Stimulated activated CD8-positive, alpha-beta memory T cell treated with anti-CD3 and anti-CD28 coated beads, Interleukin-12 subunit alpha, Interleukin-12 subunit beta, amount 100 ng/mL, for 4 hours (primary cell): ENCODE measurements at places on chromosomes 1 and 21.

DNA sequence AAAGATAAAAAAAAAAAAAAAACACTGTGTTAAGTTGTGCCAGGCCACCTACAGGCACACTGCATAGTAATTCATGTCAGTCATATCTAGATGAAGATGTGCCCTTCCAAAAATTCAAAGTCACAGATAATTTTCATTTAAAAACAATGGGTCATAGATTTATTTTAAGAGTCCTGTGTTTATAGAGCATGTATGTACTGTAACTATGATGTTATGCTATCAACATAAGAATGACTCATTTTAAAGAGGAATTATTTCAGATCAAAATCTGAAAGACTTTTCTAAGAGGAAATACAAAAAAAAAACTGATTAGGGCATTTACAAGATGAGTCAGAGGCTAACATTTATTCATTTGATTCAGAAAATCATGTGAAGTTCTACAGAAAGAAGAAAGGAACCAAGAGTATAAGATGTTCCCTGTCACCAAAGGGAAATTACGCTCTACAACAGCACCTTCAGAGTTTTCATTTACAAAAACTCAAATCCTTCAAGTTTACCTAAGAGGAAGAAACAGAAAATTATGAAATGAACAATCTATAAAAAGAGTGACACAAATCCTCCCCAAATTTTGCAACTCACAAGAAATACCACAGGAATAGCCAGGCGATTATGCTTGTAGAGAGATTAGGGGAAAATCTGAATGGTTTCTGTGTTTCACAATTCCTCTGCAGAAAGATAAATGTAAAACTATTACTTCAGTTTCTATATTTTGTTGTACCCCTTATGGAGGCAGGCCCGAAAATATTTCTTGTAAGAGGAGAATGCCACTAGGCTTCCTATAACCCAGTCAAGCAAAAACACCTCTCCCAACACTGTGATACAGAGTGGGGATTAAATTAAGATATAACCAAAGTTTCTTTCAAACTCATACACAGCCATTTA lies 13.8 kb downstream of the TP53BP2 start:
- DNase-seq, result no peak

- no peak for DNase-seq
Measured at GRCh38 chr1:69109277-69109676, 458.4 kb upstream of the LRRC7 start.

DNA sequence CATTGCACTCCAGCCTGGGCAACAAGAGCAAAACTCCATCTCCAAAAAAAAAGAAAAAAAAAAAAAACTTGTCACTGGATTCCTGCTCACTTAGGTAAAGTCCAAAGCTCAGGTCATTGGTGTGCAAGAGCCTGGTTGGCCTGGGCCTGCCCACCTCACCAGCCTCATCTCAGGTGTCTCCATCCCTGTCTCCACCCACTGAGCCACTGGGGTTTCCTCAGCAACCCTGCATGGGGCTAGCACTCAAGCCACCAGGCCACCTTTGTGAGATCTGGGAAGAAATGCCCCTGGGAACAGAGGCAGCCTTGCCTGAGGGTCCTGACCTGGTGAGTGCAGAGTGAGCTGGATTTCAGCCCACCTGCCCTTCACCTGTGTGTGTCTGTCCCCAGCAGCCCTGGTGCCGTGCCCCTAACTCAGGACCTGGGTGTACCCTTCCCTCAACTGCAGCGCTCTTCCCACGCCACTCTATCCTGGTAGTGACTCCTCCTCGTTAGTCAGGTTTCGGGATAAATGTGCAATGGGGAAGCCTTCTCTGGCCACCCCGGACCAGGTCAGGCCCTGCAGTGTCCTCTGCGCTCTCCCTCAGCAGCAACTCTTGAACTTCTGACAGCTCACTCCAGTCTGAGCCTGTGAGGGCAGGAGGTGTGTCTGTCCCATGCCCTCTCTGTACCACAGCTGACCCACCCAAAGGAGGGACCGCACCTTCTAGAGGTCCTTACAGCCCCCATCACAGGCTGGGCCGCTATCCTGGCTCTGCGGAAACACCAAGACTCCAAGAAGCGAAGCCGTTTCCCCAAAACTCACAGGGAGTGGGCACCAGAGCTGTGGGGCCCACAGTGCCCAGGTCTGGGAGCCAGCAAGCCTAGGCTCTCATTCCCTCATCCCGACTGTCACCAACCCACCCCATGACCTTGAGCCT lies 3.3 kb downstream of the PDZK1IP1 start:
- DNase-seq, result no peak

GRCh38 chr1:17066361-17067068 lies 12.7 kb upstream of the SDHB start:
- no peak for DNase-seq

GRCh38 chr1:228957535-228957934 lies 222.3 kb downstream of the RHOU start:
- DNase-seq, result no peak

DNA sequence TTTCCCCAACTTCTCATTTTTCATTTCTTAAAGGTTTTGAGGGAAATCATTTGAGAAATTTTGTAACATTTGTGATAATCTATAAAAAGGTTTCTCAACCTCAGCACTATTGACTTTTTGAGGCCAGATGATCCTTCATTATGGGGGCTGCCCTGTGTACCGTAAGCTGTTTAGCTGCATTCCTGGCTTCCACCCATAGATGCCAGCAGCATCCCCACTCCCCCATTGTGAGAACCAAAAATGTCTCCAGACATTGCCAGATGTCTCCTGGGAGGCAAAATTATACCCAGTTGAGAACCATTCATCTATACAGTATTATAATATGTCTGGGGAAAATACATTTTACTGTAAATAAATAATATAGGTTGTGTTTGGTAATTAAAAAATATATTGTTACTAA lies 146.0 kb downstream of the PBX1 start:
- DNase-seq, result no peak

DNA sequence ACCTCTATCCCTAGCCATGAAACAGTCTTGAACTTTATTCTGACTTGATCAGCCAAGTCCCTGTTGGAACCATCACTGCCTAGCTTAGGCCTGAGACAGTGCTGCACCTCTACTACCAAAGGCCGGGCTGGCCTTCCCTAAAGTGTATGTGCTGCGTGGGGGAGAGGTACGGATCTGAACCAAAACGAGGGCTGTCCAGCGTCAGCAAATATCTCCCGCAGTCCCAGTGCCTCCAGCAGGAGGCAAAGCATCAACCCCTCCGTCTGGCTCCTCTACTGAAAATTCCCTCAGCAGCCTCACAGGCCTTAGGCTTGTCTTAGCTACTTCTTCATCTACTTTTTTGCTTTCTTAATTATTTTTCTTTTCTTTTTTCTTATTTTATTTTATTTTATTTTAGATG lies 33.3 kb upstream of the KIF26B start:
- no peak for DNase-seq

DNA sequence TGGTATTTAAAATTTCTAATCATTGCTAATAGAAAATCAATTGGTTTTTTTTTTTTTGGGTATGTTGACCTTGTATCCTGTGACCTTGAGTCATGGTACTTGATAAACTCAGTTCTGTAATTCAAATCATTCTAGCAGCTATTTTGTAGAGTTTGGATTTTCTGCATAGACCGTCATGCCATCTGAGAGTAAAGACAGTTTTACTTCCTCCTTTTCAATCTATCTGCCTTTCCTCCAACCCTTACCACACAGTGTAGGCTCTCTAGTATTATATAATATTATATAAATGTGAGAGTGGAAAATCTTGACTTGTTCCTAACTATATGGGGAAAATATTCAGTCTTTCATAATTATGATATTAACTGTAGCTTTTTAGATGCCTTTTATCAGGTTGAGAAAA lies 7.0 kb downstream of the TDRD5 start:
- DNase-seq, result no peak

DNA sequence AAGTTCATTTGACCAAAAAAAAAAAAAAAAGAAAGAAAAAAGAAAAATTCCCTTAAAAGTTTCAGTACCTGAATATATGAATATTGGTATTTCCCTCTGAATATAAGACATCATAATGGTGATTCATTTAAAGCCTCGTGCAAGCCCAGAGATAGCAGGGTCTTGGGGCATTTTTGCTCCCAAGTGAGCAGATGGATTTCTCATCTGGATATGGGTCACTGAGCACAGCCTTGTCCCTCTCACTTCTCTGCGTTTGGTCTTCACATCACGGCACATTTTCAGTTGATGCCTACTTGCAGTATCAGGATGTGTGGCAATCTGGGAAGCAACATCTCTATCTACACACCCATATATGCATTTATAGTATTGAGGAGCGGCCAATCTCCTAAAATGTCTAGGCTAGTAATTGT lies 12.7 kb downstream of the CD58 start:
- DNase-seq, result no peak

DNA sequence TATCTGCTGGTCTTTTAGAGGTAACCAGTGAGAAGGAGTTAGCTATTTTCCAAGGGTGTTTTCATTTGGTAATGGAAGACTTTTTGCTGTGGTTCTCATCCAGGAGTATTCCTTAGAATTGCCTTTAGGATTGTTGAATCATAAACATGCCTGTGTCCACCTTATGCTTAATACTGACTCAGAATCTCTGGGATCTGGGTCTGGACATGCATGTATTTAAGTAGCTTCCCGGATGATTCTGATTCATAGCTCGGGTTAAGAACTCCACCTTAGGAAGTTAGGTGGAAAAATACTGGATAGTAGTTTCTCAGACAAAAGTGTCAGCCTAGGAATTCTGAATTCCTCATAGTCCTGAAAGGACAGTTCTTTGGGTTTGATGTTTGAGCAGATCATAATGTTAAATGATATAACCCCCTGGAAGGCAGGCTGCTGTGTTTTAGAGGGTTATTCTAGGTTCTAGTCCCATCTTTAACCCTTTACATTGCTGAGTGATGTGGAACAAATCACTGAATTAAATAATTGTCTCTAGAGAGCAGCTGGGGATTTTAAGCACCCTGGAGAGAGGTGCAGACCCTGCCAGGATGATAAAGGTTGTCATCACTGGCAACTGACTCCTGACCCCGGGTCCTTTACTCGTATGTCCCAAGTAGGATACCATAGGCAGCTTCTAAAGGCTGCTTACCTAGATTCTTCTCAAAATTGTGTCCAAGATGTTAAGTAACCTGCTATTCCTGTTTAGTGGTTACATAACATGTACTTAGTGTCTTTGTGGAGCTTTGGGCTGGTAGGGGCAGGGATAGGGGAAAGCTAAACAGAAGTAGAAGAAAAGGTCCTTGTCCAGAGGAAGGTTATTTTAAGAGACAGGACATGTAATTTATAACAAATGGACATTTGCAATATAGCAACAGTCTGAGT lies 14.5 kb upstream of the C4BPB start:
- no peak for DNase-seq
